ENCODE measurements at places on chromosomes 7 and 10.

DNA sequence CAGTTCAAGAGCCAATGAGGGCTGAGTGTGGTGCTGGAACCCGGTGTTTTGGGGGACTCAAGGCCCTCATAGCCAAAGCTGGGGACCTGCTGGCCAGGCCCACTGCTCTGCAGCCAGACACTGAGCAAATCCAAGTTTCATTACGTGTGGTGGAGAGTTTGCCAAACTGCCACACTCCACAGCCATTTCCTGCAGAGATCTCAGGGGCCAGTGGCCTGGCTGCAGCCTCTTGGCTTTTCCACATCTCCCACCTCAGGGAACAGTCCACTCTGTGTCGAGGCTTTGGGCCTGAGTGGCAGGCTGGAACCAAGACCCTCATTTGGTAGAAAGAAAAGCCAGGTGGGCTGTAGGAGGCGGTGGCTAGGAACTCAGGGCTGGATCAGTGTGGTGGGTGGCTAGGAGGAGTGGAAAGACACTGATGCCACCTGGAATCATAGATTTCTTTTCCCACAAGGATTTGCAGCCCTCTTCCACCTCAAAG is 3.2 kb downstream of the HOXA11 start:
- DNase-seq = no peak

GRCh38 chr10:114021154-114021553 is 22.5 kb upstream of the ADRB1 start:
- DNase-seq = no peak

DNA sequence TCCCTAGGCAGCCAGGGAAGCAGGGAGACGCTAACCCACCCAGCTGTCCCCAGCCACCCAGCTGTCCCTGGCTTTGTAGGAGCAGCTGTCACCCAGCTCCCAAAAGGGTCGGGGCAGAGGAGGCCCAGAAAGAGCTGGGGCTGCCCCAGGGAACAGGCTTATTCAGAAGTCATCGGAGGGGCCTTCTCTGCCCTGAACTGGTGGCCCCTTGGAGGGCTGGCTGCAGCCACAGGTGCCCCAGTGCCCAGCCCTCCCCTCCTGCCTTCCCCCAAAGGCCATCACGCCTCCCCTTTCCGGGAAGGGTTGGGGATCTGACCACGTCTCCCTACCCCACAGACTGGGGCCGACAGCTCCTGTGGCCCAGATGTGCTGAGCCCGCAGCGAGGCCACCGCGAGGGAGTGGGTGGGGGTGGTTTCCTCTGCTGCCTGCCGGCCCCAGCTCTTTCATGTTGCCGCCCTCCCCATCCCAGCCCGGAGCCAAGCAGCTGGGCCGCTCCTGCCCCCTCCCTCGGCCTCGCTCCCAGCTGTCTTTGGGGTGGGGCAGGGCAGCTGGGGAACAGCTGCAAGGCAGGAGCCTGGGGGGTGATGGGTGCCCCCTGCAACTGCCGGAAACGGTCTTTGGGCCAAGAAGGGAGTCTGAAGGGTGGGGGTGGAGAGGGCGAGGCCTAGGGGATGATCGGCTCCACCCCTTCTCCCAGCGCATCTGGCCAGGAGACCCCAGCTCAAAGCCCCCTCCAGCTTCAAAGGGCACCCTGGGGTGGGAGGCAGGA is 16.8 kb downstream of the TRIM8 start:
- peak; percentile 45 for DNase-seq

- no peak for DNase-seq
These were observed 223.7 kb downstream of the LHFPL3 start for GRCh38 chr7:104552102-104552501.

- DNase-seq = no peak
These were observed 42.2 kb downstream of the ZNF33B start for GRCh38 chr10:42596196-42596595.

DNA sequence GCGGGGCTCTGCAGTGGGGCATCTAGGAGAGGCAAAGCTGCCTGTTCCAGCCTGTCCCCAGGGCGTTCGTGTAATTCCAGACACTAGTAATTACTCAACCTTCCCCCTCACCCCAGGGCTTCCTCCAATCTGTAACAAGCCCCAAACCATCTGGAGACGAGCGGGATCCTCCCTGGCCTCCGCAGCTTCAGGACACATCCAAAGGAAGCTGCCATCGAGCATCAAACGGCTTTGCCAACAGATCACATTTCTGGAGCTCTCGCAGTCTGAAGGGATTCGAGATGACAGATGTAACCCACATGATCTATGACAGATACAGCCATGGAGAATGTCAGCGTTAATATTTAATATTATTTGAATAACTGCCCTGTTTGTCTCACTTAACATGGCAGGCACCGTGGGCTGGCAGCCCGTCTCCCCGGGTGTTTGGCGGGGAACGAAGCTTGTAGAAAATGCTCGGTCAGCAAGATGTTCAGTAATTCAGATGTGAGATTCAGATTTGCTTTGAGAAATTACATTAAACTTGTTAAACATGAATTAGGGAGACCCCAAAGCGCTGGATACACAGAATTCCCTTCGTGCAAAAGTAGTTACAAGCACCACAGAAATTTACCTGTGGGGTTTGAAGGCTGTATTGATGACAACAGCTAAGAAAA is 108.5 kb upstream of the C7orf33 start:
- no peak for DNase-seq

- no peak for DNase-seq
These were observed 11.4 kb downstream of the CYP3A4 start for GRCh38 chr7:99772565-99772964.

DNA sequence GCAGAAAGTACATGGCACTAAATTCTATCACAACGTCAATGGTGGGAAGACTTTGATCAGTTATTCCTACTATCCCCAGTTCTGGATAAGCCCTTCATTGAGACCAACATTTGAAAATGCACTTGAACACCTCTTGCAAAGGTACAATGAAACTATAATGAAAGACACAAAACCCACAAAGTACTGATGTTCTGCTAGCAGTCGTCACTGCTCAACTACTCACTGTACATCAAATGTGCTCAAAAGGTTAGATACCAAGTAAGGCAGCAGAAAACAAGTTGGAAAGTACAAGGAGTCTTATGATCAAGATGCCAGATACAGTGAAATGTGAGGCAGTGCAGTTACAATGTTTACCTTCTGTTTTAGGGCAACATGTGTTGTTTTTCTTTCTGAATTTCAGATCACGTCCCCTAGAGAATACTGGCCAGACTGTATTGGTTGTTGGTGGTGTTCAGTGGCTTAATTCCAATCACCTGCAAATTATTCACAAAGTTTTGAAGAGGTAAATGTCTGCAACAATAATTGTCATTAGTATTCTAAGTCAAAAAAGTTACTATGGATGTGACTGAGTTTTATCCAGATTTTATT is 62.4 kb upstream of the WNT16 start:
- DNase-seq = no peak

DNA sequence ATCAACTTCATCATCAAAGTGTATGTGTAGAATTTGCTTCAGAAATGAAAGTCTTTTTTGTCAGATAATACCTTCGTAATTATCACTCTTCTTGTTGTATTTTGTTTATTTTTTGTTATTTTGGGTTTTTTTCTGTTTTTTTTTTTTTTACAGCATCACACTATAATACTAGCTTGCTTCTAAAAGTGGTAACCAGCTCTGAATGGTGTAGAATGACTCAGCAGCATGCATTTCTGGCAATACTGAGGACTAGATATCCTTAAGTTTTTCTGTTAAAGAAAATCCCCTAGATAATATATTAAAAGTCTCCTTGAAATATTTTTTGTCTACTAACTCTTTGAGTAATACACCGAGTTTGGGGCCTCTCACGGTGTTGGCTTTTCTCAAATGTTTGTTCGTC is 109.1 kb downstream of the LMBR1 start:
- DNase-seq = no peak

DNA sequence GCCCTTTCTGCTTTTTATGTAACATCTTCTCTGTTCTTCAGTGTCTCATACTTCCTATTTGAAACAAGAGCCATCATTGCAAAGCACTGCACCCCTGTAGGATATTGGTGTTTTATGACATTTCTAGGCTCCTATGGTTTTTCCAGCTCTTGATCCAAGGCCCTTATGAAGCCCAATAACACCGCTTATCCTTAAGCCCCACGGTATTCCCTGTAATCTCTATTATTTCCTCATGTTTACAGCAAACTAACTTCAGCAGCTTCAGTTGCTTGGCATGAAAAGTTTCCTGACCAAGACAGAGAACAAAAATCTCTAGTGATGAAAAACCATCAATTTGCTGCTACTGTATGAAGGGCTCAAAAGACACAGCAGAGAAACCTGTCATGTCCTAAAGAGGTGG is 34.1 kb upstream of the TES start:
- no peak for DNase-seq

DNA sequence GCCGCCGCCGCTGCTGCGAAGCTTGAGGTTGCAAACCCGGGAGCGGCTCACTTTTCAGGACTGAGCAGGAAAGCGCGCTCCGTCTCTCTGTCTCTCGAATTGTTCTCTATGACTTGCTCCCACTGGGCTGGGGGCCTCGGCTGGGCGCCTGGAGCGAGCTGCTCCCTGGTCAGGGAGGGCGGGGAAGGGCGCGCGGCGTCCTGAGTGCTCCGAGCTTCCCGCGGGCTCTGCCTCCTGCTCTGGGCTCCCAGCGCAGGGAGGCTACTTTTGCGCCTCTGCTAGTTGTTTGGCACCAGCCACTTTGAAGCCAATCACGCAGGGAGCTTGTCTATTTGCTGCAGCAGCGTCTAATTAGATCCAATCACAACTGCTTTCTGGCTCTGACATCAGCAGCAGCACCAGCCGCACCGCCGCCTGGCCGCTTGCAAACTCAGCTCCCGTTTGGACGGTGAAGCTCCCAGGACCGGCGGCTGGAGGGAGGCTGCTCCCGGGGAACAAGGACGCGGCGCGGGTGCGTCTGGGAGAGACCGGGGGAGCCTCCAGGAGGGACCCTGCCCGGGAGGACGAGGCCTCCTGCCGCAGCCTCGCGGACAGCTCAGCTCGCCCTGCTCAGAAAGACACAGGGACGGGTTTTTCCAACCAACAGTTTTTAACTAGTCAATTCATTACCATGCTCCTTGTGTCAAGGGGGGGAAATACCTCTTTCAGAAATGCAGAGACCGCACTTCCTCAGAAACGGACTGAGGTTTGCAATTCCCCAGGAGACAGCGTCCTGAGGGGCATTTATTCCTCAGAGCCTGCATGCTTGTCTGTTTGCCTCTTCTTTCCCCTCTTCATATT is at the start of gene ADARB2:
Gene ADARB2 (minus strand): TSS at position 304 of the 840 bp plus-strand sequence.
- no peak for DNase-seq

DNA sequence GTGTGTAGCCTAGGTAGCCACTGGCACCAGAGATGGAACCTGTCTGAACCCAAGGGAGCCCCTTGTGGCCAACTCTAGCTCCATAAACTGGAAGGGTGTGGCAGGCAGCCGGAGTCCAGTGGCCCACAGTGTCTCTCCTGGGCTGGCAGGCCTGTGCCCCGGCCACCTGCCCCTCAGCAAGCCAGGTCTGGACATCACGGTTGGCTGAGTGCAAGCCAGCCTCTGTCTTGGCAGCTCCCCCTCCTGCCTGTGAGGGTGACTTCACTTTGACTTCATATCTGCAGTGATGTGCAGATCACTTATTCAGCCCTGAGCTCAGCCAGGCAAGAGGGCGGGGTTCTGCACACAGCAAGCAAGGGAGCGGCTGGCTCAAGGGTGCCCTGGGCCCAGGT is 1.3 kb upstream of the RET start:
- DNase-seq = no peak

DNA sequence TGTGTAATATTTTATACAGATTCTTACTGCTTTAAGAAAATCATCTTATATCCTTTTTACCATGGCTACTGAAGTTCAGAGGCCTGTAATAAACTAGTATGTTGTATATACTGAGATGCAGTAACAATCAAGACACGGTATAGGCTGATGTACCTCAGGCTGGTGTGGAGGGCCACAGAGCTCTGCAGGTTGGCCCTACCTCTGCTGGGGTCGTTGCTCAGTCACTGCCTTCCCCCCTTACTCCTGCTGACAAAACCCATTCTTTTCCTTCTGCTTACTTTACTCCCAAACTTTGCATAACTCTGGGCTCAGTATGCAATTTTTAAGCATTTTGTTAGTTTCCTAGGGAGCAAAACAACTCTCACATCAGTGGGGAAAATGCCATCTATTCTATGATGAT is 200.1 kb upstream of the FOXP2 start:
- no peak for DNase-seq

GRCh38 chr7:94940241-94940640 is 32.8 kb downstream of the PPP1R9A start:
- no peak for DNase-seq

DNA sequence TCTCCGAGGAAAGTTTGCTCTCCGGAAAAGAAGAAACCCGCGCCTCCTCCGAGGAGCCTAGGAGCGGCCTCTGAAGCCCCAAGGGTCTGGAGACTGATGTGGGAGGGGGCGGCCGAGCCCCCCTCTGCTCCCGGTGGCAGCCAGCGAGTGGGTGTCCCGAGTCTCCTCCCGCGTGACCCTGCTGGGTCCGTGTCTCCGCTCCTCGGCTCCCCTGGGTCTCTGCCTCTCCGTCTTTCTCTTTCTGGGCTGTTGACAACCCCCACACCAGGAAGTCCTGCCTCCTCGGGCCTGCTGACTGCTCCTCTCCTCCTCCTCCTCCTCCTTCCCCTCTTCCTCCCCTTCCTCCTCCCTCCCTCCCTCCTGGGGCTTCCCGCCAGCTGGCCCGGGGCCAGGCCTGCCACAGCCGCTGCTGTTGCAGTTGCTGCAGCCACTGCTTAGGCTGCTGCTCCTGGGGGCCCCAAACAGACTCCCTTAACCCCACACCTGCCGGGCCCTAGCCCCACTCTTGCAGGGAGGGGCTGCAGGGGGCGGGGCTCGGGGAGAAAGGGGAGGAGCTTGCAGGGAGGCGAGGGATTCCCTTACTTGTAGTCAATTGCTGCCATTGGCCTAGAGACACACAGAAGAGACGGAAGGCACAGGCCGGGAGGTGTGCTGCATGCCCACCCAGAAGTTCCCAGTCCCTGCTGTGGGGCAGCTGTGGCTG is at the start of gene TSC22D4:
Gene TSC22D4 (minus strand): TSS at position 257 of the 703 bp plus-strand sequence. CDS start 1,176 bp downstream, outside the sequence.
- peak; percentile 80 for DNase-seq

DNA sequence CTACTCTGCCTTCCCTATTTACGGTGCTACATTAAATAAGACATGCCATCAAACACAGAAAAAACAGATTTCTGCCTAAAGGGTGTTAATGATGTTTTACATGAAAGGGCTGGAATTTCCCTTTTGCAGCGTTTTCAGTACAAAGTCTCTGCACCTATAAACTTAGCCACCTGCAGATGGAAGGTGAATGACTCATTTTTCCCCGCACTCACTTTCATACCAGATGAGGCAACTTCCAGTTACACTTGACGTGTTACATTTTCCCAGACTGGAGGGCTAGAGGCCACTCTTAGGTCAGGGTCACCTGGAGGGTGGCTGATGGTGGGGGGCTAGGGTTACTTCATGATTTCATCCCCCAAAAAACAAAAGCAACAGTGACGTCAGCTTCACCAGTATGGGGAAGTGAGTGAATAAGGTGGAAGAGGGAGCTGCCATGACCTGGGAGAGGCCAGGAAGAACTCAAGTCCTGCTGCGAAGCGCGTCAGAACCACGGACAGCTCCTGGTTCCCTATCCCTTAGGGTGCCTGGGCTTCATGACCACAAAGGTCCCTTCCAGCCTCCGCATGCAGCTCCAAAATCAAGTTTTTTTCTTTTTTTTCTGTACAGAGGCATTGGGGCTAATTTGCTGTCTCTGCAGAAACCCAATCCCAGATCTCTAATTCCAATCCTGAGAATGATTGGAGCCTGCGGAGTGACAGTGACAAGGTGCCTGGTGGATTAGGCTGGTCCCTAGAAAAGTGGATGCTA is 94.0 kb downstream of the ADARB2 start:
- no peak for DNase-seq
